ENCODE measurements at places on chromosomes 12 and 14.

DNA sequence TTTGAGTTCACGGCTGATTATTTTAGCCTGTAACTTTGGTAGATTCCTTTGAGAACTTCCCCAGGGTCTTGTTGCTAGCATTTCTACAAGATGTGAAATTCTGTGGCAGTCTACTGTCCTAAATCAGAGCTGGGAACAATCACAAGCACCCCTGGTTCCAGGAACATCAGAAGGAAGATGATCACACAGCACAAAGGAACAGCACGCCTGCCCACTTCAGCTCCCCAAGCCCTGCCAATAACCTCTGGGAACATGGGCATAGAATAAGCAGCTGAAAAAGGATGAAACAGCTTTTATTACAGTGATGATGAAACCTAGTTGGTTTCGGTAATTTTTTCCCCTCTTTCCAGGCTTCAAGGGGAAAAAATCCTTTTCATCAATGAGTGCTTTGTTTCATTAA, 12.3 kb downstream of the GPR19 start:
- DNase-seq = no peak

GRCh38 chr14:52235434-52235833, 32.1 kb upstream of the PTGDR start:
- DNase-seq = no peak

- DNase-seq = no peak
Measured at GRCh38 chr14:63179383-63179782, 24.9 kb upstream of the RHOJ start.

DNA sequence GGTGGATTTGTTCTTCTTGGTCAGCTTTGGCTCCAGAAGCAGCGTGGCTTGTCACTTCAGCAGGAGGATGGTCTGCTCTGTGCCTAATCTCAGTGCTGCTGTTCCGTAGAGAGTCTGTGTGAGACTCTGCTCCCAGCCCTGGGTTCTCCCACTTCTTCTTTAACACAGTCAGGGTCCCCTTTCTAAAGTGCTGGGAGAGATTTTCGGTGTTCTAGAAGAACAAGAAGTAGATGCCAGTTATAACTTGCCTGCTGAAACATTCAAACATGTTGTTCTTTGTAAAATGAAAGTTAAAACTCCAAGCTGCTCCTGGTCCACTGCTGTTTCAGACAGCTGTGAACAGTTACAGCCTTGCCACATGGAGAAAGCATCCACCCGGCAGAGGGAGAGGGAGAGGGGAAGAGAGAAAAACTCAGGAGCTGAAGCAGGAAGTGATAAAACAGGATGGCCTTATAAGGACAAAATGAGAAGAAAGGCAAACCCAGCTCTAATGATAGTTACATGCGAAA, 55.2 kb upstream of the CERS5 start:
- DNase-seq = no peak

- no peak for DNase-seq
Measured at GRCh38 chr12:88793096-88793495, 212.8 kb upstream of the KITLG start.

GRCh38 chr12:105920161-105920684, 218.5 kb downstream of the NUAK1 start:
- DNase-seq = no peak

GRCh38 chr14:76146976-76147375, 4.7 kb upstream of the GPATCH2L start:
- no peak for DNase-seq

DNA sequence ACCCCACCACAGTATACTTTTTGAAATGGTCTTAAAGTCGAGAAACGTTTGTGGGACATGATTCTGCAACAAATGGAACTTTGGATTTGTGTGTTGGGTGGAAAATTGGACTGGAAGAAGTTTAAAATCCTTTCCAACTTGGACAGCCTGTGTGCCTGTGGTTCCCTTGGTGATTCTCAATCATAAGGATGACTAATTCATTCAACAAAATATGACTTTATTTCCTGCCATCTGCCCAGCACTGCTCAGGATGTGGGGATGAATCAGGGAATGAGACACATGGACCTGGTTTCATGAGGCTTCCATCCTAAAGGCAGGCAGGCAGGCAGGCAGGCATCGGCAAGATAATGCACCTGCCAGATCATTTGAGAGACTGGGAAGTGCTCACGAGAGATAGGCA, 57.3 kb upstream of the TMEM132D start:
- no peak for DNase-seq

DNA sequence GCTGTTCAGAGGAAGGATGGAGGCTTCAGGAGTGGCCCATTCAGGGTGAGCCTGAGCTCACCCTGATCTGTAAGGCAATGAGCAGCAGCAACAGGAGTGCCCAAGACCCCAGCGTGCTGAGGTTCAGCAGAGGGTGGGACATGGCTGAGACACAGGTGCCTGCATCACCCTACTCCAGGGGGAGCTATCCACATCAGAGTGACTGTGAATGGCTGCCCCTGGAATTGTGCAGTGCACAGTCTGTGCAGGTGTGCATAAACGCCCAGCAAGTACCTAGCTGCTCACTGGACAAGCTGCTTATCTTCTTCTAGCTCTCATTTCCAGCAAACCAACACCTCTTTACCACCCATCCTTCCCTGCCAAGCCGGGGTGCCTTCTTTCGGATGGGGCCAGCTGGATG, 140.6 kb upstream of the PRMT8 start:
- no peak for DNase-seq

DNA sequence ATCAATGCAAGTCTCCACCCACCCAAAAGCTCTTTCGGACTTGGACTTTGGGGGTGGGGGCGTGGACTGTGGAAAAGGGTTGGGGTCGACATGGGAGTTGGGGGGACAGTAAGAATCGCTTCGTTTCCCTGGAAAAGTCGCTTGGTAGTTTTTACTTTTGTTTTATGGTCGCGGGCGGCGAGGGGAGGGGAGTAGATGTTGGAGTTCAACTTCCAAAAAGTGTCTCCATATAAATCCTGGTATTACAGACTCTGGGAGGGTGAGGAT, 568 bp upstream of the BCL11B start:
- DNase-seq = no peak

GRCh38 chr14:89757313-89757939, 197.1 kb downstream of the EFCAB11 start:
- no peak for DNase-seq

DNA sequence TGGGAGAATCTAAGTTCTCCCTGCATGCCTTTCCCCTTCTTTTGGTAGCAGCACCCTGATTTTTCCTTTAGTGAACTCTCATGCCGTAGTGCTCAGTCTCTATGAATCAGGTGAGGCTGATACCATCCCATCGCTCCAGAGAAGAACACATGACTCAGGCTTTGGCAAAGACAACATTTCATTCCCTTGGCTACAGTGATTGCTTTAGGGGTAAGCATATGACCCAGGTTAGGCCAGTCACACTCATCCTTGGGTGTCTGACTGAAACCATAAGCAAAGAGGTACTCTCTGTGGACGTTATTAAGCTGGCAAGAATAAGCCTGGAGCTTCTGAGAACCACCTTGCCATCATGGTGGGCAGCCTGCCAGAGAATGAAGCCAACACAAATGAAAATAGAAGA, 141.8 kb downstream of the MYRFL start:
- no peak for DNase-seq

- DNase-seq = no peak
Measured at GRCh38 chr12:76952995-76953394, 74.2 kb upstream of the CSRP2 start.

- DNase-seq = peak; percentile 8
Measured at GRCh38 chr14:61889914-61890351, 127.7 kb downstream of the SNAPC1 start.

DNA sequence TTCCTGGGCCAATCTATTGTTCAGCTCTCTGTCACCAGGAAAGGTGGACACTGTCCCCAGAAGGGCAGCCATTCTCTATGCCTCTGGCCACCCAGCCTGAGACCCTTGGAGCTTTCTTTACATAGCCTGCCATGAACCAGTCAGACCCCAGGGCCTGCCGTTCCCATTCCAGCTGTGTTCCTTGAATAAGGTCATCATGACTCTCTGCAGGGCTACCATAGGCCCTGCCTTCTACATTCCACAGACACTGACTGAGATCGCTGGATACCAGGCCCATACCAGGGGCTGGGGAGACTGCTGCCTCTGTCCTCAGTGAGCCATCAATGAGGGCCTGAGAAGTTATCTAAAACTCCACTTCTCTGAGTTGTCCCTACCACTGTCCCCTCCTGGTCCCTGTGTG, 75.5 kb downstream of the SYNE3 start:
- DNase-seq = no peak

DNA sequence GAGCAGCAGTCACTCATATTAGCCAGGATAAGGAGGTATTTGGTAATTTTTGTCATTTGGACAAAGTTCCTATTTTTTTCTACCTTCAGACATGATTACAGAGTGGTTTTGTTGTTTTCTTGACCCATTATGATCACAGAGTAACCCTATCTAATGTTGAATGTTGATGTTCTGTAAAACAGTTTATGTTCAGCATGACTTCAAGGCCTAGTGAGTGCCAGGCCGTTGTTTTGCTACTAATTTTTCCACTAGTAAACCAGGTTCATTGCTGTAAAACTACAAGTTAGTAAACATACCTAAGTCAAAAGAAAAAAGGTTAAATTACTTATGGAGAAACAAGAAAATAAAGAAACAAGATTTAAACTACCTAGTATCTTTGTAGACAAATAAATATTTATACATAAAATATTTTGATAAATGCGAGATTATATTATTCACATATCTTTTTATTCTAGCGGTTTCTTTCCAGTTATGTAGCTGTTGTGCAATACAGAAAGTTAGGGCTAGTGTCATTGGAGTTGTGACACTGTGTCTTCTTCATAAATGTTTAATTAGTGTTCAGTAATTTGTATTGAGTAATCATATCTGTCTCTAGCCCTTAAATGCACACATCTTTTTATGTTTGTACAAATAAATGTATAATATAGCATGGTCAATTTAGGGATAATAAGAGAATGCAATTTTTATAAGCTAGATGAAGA, 16.5 kb downstream of the ETNK1 start:
- no peak for DNase-seq

GRCh38 chr12:125280482-125281377, 215.5 kb downstream of the AACS start:
- no peak for DNase-seq
